HepG2 (cell line): ENCODE measurements at places on chromosomes 11 and 22. TPM values are rescaled to one million over a fixed set of nuclear protein-coding genes. Genes with fewer than 3 reads are reported as not detected.

Gene TSSK2
- total RNA-seq = not detected in 2 replicates

Gene HTR3A
- total RNA-seq = not detected in 2 replicates

Gene PKP3
- 21.1 and 28.7 TPM in 2 replicates for total RNA-seq

Gene PDE2A
- not detected in 2 replicates for total RNA-seq

Gene DDTL
- 0.31 TPM in 1 of 2 replicates, not detected in the other for total RNA-seq

Gene CLMP
- total RNA-seq = not detected in 2 replicates

Gene KRTAP5-7
- not detected in 2 replicates for total RNA-seq

Gene HBD
- total RNA-seq = not detected in 2 replicates

Gene CARNS1
- total RNA-seq = not detected in 2 replicates

Gene MS4A12
- total RNA-seq = not detected in 2 replicates

Gene FDX1
- 13.1 and 14.5 TPM in 2 replicates for total RNA-seq

Gene SORL1
- 10.5 and 21.3 TPM in 2 replicates for total RNA-seq

Gene E2F8
- total RNA-seq = 8.9 and 9.4 TPM in 2 replicates

Gene OR4X2
- not detected in 2 replicates for total RNA-seq

Gene BBOX1
- total RNA-seq = not detected in 2 replicates

Gene USH1C
- not detected in 2 replicates for total RNA-seq

Gene OR52N5
- not detected in 2 replicates for total RNA-seq

Gene RASSF10
- total RNA-seq = not detected in 2 replicates

Gene GAL
- total RNA-seq = not detected in 2 replicates

Gene NAGA
- 9.1 and 15.1 TPM in 2 replicates for total RNA-seq

Gene KIF18A
- 14.4 and 22.8 TPM in 2 replicates for total RNA-seq

Gene GUCY1A2
- total RNA-seq = 0.07 TPM in 1 of 2 replicates, not detected in the other

Gene HYLS1
- total RNA-seq = 3.8 and 5.6 TPM in 2 replicates

Gene MAJIN
- not detected in 2 replicates for total RNA-seq

Gene ROM1
- 1.8 and 2.4 TPM in 2 replicates for total RNA-seq

Gene TSPAN4
- total RNA-seq = 13.2 and 31.7 TPM in 2 replicates

Gene CASTOR1
- total RNA-seq = 1.1 and 2.6 TPM in 2 replicates

Gene CCDC83
- total RNA-seq = not detected in 2 replicates

Gene APOA5
- total RNA-seq = 21.9 and 49.1 TPM in 2 replicates

Gene CHRNA10
- total RNA-seq = 0.27 and 0.71 TPM in 2 replicates

Gene MIOX
- total RNA-seq = 1.2 and 1.5 TPM in 2 replicates

Gene BDNF
- 0.02 TPM in 1 of 2 replicates, not detected in the other for total RNA-seq

Gene SYTL2
- total RNA-seq = 0.58 and 0.77 TPM in 2 replicates

Gene LIF
- total RNA-seq = 1.5 and 3.6 TPM in 2 replicates

Gene CRYBB1
- total RNA-seq = not detected in 2 replicates

Gene DEFB131B
- not detected in 2 replicates for total RNA-seq

Gene UBTFL1
- total RNA-seq = not detected in 2 replicates

Gene F2
- total RNA-seq = 110 and 330 TPM in 2 replicates

Gene EIF3M
- total RNA-seq = 389 and 593 TPM in 2 replicates

Gene CASP5
- not detected in 2 replicates for total RNA-seq

Gene DLAT
- 62.2 and 73.2 TPM in 2 replicates for total RNA-seq

Gene LRRC32
- total RNA-seq = not detected in 2 replicates

Gene LDHAL6A
- not detected in 2 replicates for total RNA-seq

Gene MRGPRE
- not detected in 2 replicates for total RNA-seq

Gene ZNF214
- 1.9 and 2.6 TPM in 2 replicates for total RNA-seq
